ENCODE measurements at places on chromosomes 2 and 18. TPM values are rescaled to one million over a fixed set of nuclear protein-coding genes. Genes with fewer than 3 reads are reported as not detected.

ASAP2 gene
- 17.2 TPM for total RNA-seq

DNA sequence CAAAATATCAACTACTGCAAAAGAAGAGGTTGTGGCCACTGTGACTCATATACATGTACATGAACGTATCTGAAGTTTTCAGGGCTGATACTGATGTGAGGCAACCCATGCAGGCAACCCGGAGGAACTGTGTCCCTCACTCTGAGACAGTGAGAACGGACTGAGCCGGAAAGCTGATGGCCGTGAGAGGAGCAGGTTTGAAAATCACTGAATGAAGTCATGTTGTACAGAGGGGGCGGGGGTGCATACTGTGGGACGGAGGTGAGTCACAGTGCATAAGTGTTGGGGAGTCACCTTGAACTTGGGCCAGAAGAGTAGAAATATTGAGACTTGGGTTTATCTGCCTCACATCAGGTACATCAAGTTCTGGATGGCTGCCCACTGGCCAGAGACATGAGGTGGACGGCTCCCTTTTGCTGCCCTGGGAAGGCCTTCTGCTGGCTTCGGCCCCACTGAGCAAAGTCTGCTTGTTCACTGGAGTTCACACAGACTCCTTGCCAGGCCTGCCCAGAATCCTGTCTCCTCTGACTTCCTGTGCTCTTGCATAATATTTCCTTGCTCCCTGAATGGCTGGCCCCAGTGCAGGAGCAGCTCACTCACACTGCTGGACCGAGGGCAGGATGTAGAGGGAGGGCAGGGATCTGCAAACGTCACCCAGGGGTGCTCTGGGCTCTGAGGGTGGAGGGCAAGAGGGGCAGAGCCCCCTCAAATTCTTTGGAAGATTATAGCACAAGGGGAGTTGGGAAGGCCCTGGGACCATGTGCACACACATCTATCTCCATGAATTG, 18.1 kb downstream of the EPAS1 start:
- peak; percentile 99 for DNase-seq

GRCh38 chr2:165074884-165075283, 119.6 kb upstream of the SLC38A11 start:
- no peak for DNase-seq

DNA sequence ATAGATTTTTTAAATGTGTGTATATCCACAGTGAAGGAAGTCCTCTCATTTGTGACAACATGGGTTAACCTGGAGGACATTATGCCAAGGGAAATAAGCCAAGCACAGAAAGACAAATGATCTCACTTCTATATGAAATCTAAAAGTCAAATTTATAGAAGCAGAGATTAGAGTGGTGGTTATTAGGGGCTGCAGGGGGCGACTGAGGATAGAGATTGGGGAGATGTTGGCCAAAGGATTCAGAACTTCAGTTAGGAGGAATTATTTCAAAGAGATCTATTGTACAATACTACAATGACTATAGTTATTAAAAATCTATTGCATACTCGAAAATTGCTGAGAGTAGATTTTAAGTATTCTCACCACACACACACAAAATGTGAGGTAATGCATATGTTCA, 252.4 kb upstream of the SLC39A10 start:
- no peak for DNase-seq

VAMP8 gene
- 0.27 TPM for total RNA-seq

DNA sequence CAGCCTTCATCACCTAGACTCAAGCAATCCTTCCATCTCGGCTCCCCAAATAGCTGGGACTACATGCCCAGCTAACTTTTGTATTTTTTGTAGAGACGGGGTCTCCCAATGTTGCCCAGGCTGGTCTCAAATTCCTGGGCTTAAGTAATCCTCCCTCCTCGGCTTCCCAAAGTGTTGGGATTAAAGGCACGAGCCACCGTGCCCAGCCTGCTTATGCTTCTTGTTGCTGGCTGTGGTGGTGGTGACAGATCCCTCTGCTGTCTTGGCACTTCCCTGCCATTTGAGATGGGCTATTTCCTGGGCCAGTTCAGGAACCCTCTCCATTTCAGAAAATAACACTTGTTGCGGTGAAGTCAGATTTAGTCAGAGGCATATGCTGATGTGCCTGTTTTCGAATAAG, 28.8 kb downstream of the GATA6 start:
- no peak for DNase-seq

FAM110C gene
- total RNA-seq, result not detected

SERPINB3 gene
- not detected for total RNA-seq

- DNase-seq, result peak; percentile 84
These were observed 25.2 kb upstream of the CYTIP start for GRCh38 chr2:157468931-157469708.

IL37 gene
- total RNA-seq, result not detected

CYP27C1 gene
- total RNA-seq, result 0.96 TPM

GRCh38 chr2:228239207-228239906, 57.9 kb upstream of the SPHKAP start:
- no peak for DNase-seq

TSPYL6 gene
- not detected for total RNA-seq

DNA sequence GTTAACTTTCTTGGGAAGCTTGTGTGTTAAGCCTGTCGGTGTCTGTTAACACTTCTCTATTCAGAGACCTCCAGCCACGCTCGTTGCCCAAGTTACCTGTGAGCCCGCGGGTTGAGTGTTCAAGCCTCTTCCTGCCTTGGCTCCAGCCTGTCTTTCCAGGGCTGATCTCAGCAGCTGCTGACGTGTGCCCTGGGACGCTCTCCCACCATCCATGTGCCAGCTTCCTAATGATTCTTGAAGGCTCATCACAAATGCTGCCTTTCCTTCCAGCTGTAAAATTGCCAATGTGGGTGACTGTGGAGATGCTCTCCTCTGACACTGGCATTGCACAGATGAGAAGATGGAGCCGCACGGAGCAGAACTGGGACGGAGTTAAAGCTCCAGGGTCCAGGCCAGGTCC, 6.1 kb downstream of the RNF144A start:
- no peak for DNase-seq

- DNase-seq, result no peak
These were observed 481.1 kb downstream of the CBLN2 start for GRCh38 chr18:72063001-72063400.

CD207 gene
- not detected for total RNA-seq

GRCh38 chr2:77328134-77328931, 193.8 kb downstream of the LRRTM4 start:
- no peak for DNase-seq

PXDN gene
- total RNA-seq, result 115 TPM

DNA sequence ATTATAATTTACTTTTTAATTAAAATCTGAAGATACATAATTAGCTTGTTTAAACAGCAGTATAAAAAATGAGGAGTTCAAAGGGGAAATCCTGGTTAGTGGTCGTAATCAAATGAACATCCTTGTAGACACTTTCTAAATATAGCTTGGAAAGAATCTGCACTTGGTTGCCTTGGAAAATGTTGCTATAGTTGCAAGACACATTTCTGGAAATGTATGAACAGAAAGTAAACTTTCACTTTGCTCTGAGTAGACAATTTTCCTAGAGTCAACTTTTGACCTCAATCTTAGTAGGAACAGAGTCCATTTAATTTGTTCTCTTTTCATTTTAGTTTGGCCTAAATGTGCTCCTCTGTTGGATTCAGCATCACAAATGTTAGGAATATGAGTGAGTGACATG, 38.3 kb downstream of the GCA start:
- DNase-seq, result peak; percentile 5

DNA sequence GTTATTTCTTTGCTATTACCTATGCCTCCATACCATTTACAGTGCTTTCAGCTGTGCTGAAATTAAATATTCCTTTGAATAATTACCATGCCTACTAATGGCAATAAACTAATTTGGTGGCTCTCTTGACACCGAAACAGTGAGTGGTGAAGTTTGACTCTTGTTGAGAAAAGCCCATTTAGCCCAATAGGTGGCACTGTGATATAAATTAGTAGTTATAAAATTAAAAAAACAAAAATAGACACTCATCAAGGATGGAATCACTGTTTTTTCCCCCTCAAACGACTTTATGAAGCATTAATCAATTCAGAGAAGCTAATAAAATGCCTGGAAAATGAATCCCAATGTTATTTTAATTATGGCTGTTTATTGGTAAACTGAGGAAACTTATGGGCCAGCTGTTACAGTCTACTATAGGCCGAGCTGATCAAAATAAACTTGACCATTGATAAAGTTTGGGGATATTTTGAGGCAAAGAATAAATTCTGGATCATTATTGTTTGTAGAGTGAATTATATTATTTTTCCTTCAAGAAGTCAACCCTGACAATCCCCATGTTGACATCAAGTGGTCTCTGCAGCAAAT, 339.6 kb downstream of the TRIB2 start:
- DNase-seq, result peak; percentile 4

- DNase-seq, result peak; percentile 12
These were observed 1.6 kb downstream of the SETBP1 start for GRCh38 chr18:44682201-44682870.

GRCh38 chr2:11781602-11782001, 35.2 kb downstream of the LPIN1 start:
- DNase-seq, result no peak

DNA sequence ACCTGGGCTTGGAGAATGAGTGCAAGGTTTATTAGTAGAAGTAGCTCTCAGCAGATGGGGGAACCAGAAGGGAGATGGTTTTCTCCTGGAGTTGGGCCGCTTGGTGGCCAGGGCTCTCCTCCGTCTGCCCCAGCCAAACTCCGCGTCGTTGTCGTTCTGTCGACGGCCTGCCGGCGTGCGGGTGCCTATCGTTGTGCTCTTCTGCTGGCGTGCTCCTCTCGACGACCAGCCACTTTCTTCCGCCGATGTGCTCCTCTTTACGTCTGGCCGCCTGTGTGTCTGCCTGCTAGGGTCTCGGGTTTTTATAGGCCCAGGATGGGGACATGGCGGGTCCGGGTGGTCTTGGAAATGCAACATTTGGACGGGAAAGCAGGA, 119.1 kb downstream of the BMPR2 start:
- DNase-seq, result no peak

GRCh38 chr2:134668821-134669220, 50.0 kb downstream of the TMEM163 start:
- peak; percentile 78 for DNase-seq

TMEM87B gene
- 21.9 TPM for total RNA-seq

DNA sequence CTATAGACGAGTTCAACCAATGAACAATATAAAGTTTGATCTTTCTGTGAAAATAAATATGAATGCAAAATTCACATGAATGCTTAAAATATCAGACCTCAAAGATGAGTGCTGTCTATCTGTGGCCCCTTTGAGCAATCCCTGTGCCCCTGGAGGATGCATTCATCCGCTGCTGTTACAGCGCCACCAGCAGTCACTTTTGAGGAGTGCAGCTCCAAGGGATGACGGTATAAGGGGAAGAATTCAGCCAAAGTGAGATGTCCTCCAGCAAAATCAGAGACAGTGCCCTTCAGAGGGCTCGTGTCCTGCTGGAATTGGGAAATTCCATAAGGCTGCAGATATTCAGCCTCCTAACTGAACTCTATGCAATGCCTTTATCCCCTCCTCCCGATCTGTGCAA, 12.0 kb upstream of the CHRNA1 start:
- DNase-seq, result no peak

DNA sequence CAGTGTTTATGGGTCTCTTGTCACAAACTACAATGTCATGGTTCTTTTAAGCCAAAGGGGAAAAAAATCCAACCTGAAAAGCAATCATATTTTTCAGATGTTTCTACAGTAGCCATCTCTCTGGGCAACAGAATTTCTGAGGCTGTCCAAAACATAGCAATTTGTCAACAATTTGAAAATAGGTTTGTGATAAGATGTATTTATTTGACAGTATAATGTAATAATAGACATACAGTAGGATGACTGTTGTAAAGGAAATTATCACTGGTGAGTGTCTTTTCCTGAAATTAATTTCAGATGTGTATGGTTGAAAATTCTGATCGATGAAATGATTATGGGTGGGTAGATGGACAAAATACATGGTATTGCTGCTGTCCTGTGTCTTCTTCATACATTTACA, 1230.1 kb upstream of the CDH2 start:
- no peak for DNase-seq

DNA sequence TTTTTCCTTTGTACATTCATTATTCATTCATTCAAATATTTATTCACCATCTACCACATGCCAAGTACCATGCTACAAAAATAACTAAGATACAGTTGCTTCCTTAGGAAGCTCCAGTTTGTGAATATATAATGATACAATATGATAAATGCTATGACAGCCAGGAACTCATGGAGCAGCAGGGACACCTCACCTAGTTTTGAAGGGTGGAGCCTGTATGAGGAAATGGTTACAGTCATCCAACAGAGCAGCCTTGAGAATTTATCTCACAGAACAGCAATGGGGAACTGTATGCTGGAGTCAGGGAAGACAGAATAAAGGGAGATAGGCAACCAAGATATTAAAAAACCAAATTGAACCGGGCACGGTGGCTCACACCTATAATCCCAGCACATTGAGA, 124.0 kb downstream of the OSBPL1A start:
- DNase-seq, result peak; percentile 13

SERPINB5 gene
- not detected for total RNA-seq

- DNase-seq, result no peak
These were observed 30.4 kb upstream of the OTOS start for GRCh38 chr2:240170883-240171282.

DNA sequence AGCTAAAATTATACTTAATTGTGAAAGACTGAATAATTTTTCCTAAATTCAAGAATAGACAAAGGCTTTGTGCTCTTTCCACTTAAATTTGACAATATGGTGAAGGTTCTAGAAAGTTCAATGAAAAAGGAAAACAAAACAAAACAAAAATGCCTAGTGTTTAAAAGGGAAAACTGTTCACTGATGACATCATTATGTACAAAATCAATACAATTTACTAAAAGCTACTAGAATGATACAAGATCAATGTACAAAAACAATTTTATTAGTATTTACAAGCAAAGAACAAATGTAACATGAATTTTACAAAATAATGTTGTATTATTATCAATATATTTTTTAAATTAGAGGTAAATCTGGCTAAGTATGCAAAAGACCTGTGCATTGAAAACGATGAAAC, 499.1 kb upstream of the FSIP2 start:
- DNase-seq, result no peak

GRCh38 chr2:110157153-110157793, 41.7 kb upstream of the MALL start:
- peak; percentile 76 for DNase-seq

DNA sequence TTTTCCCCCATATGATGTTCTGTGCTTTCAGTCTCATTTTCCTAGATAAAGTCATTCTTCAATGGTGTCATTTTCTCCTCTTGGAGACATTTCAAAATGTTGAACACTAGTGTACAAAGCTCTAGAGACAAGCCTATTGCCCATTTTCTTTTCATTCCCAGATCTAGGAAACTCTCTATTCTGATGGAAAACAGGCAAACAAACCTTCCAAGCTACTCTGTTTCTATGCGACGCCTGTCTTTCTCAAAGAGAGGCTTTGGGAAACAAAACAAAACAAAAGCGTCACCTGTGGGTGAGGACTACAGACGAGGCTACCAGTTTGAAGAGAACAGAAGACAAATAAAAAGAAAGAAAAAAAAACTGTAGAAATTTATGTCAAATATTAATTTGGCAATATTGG, 311.0 kb downstream of the CBLN2 start:
- DNase-seq, result no peak

- peak; percentile 91 for DNase-seq
These were observed 215.9 kb downstream of the IRS1 start for GRCh38 chr2:226583715-226584114.

GRCh38 chr2:202771741-202772460, 99.7 kb downstream of the ICA1L start:
- no peak for DNase-seq

Data from M059J (cell line).